ENCODE measurements at places on chromosomes 3 and 15. TPM values are rescaled to one million over a fixed set of nuclear protein-coding genes. Genes with fewer than 3 reads are reported as not detected.

Gene CLDN16
- not detected for total RNA-seq

Gene C3orf80
- 0.18 TPM for total RNA-seq

Gene CMTM8
- total RNA-seq, result 1.8 TPM

Gene PCSK6
- 12.6 TPM for total RNA-seq

Gene TM4SF4
- total RNA-seq, result not detected

Gene ESYT3
- under 0.01 TPM for total RNA-seq

Gene SCAANT1
- total RNA-seq, result not detected

Gene NR1I2
- not detected for total RNA-seq

Gene PARP6
- total RNA-seq, result 19.3 TPM

Gene TMEM45A
- 277 TPM for total RNA-seq

Gene CPNE4
- total RNA-seq, result not detected

Gene CNTN4
- total RNA-seq, result not detected

Data from cardiac atrium fibroblast (primary cell).